ENCODE measurements at places on chromosomes 2 and 18.

DNA sequence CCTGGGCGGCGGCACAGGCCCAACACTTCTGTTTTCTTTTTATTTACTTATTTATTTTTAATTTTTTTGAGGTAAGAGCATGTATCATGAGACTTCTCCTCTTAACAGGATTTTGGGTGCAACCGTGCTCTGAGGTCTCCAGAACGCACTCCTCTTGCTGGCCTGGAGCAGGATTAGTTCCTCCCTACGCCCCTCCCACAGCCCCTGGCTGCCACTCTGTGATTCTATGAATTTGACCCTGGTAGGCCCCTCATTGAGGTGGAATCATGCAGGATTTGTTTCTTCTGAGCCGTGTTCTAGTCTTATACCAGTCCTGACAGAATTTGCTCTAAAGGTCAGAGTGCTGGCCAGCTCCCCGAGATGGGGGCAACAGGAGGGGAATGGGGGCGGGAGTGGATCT, 106.5 kb upstream of the HS6ST1 start:
- DNase-seq, result no peak

GRCh38 chr2:127637725-127638252, 8.2 kb upstream of the GPR17 start:
- DNase-seq, result no peak

- DNase-seq, result no peak
Observed at GRCh38 chr18:70004696-70005095, 57.0 kb upstream of the CD226 start.

DNA sequence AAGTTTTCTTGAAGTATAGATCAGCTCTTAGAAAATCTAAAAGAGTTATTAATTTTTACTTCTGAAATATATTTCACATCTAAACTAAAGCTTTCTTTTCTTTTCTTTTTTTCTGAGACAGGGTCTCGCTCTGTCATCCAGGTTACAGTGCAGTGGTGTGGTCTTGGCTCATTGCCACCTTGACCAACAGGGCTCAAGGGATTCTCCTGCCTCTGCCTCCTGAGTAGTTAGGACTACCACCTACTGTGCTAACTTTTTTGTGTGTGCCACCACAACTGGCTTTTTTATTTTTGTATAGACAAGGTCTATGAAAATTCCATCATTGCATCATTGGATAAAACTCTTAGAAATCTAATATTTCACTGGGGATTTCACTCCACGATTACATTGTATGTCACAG, 10.0 kb upstream of the ALPG start:
- no peak for DNase-seq

DNA sequence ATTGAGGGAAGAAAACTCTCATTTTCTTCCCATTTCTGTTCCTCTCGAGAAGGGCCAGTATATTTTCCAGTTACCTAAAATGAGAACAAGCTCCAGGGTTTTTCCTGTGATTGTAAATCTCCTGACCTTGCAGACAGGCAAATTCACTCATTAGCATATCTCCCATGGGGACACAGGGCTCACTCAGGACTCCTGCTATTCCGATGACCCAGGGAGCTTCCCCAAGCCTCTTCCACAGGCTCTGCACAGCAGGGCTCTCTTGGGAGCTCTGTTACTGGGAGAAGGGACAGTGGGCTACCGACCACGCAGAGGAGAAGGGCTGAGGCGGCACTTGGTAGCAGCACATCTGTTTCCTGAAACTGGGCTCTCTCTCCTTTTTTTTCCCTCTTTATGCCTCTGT, 135.2 kb upstream of the CAPN13 start:
- no peak for DNase-seq

- no peak for DNase-seq
Observed at GRCh38 chr2:180644709-180645108, 335.7 kb upstream of the UBE2E3 start.

DNA sequence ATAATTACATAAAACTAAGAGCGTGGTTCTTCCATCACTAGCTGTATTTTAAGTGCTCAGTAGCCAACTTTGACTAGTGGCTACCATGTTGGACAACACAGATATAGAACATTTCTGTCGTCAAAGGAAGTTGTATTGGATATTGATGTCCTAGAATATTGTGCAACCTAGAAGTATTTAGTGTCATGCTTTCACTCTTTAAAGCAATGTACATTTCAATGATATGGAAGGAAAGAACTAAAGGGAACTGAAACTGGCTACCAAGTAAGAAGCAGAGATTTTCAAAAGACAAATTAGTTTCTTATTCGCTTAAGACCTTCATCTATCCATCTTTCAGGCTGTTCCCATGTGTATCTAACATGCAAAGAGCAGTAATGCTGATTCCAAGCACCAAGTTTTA, 85.4 kb upstream of the EML6 start:
- no peak for DNase-seq

All from activated CD8-positive, alpha-beta memory T cell treated with anti-CD3 and anti-CD28 coated beads for 1 hour (primary cell).